ENCODE measurements at places on chromosomes 7 and 10. TPM values are rescaled to one million over a fixed set of nuclear protein-coding genes. Genes with fewer than 3 reads are reported as not detected.

DNA sequence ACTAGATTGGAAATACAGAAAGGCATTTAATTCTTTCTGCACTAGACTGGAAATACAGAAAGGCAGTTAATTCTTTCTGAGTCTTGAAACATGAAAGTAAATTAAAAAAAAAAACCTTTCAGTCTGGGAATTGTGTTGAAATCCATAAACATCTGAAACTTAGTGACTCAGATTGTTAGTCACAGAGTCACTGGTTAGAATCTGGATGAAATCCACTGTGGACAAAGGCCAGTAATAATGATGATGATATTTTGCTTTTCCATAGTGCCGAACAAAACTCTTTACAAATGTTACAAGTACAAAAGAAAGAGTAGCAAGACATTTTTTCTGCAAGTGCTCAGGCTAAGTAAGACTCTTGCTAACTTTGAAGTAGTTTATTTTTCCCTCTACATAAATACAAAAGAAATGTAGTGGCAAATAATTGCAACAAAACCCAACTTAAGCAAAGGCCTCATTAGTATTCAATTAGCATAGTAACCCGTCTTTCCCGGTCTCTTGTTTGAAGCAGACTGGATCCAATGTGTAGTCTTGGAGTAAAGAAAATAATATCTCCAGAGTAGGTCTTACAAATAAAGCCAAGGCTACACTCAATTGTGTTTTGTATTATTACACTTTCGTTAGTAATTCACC lies 5.8 kb upstream of the PRTFDC1 start:
- DNase-seq: no peak

DNA sequence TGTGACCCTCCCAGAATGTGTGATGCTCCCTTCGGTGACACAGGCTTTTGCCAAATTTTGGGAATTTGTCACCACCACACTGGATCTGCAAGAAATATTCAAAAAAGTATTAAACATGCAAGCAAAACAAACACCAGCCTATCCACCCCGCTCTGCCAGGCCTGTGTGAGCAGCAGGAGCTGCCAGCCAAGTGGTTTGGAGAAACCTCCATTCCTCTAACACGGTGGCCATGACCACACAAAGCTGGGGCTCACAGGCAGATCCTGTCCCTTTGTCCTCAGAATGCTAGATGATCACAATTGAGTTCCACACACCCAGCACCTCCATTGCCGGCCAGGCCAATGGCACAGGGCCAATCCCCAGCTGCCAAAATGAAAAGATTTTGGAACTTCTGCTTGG lies 261.9 kb upstream of the PPP2R2D start:
- no peak for DNase-seq

DNA sequence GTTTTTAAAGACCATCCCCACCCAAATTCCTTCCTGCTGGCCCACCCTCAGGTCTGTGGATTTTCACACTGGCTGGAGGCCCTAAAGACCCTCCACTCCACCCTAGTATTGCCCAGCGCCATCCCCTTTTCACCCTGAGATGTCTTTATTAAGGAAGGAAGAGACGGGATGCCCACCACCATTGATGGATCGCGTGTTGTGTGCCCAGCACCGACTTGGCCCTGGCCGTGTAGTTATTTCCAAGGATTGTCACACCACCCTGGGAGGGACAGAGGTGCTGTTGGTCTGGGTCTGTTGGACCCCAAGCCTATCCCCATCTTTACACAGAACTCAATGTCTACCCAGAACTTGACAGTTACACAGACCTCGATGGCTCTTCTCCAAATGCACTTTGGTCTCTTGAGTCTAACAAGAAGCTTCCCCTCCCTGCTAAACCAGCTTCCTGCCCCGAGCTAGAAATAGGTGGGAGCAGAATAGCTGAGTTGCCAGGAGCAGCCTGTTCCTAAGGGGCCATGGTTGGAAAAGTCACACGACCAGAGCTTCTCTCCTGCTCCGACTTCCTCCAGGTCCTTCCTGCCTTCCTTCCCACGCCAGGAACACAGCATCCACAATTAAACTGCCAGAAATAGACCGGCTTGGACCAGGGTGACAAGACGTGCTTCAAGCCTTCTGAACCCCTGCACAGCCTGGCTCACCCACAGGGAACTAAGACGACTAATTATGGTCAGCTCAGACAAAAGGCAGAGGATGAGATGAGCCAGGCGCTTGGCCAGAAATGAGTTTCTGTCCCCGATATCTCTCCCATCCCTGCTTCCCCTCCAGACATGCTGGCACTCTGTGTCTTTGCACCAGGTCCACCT lies 139.5 kb upstream of the CHST15 start:
- DNase-seq: no peak

- no peak for DNase-seq
Measured at GRCh38 chr7:5463031-5463430, 39.4 kb upstream of the TNRC18 start.

- DNase-seq: no peak
Measured at GRCh38 chr7:44268671-44269070, 56.7 kb downstream of the CAMK2B start.

DNA sequence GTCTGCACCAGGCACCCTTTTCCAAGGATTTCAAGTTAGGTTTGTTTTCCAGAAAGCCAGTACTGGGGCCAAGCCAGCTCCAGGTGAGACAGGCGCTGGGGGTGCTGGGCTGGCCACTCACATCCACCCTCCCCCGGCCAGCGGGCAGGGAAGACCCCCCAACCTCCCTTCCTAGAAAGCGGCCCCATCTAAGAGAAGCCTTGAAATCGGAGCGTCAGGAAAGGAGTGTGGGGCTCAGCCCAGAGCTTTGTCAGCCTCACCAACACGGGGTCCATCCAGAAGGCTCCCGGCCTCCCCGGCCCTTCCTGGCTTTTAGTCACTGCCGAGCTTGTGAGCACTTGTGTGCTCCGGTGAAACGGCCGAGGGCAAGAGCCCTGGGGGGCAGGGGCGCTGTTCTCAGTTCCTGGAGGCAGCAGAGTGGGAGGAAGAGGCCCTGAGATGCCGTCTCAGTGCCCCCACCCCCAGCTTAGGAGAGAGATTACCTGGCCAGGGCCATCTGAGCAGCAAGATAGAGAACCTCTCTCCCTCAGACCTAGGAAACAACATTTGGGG lies 39.6 kb downstream of the PDGFA start:
- DNase-seq: no peak

GRCh38 chr7:45509222-45509621 lies 64.9 kb upstream of the ADCY1 start:
- DNase-seq: no peak

- no peak for DNase-seq
Measured at GRCh38 chr7:106329971-106330733, 45.4 kb upstream of the NAMPT start.

GRCh38 chr7:100540073-100540723 lies 1.2 kb downstream of the AGFG2 start:
- no peak for DNase-seq

DNA sequence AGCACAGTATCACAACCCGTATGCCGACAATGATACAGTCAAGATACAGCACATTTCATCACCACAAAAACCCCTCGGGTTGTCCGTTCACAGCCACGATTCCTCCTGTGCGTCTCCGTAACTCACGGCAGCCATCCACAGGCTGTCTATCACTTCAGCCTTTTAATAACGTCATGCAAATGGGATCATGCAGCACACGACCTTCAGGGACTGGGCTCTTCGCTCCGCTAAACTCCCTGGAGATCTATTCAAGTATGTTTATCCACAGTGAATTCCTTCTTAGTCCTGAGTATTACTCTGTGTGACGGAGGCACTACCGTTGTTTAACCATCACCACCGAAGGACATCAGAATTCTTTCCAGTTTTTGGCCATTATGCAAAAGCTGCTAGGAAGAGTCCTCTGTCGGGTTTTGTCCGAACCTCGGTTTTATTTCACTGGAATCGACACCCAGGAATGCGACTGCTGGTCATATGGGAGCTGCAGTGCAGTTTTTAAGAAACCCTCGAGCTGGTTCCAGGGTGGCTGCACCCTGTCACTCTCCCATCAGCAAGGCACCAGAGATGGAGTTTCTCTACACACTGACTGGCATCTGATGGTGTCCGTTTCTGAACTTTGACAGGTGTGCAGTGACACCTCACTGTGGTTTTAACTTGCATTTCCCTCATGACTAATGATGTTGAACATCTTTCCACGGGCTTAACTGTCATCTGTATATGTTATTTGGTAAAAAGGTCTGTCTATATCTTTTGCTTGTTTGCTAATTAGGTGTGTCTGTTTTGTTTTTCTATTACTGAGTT lies 193.6 kb downstream of the MAD1L1 start:
- DNase-seq: no peak

DNA sequence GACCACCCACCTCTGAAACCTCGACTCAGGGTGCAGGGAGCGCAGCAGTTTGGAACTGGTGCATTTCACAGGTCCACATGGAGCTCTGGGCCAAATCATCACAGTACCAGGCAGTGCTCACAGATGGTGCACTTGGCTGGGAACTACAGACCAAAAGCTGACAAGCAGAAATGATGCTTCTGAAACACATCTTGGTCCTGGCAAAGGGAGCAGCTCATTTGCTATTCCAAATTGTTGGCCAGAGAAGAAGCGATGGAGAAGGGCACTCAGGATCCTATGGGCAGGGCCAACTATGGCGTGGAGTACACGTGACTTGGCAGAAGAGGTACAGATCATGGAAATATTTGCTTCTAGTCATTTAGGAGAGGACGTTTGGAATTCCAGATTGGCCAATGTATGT lies 383.9 kb downstream of the CALN1 start:
- no peak for DNase-seq

GRCh38 chr7:158083526-158084310 lies 503.9 kb downstream of the PTPRN2 start:
- no peak for DNase-seq

The PTN gene
- polyA plus RNA-seq: 135 TPM

The CCL24 gene
- polyA plus RNA-seq: 0.93 TPM

The MUC12 gene
- 0.01 TPM for polyA plus RNA-seq

The CTNNA3 gene
- polyA plus RNA-seq: 4.1 TPM
